HL-60 (cell line): ENCODE measurements at places on chromosomes 3 and 15.

DNA sequence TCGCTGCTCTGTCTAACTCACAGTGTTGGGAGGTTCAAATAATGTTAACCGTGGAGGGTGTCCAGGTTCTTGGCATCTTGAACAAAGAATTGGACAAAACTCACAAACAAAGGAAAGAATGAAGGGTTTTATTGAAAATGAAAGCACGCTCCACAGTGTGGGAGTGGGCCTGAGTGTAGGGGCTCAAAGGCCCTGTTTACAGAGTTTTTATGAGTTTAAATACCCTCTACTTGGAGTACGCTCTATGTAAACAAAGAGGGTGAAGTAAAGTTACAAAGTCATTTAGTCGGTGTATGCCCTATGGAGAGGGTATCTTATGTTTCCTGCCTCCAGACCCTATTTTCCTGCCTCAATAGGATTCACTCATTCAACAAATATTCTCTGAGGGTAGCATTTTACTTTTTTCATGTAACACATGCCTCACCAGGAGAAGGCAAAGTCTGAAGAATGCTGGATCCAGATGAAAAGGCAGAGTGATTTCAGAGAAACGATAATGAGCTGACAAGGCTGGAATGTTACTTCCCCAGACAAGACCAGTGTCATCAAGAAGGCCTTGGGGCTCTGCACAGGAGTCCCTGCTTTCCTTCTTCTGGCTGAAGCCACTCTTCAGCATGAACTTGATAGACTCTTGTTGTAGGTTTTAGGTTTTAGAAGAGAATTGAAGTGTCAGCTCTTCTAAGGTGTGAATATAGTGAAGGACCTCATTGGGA lies 163.6 kb downstream of the FAM43A start:
- DNase-seq = no peak

DNA sequence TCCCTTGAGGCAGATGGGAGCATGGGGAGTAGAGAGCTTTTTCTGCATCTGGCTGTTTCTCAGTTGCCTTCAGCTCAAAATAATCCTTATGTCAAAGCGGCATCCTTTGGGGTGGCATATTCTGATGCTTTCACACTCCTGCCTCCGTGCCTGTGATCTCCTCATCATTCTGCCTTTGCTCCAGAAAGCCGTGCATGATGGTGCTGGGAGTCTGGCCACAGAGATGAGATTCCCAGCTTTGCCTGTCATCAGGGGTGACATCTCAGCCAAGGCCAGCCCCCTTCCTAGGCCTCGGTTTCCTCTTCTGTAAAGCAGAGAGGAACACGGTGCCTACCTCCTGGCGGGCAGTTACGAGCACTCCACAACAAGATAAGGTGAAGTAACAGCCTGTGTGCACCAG lies 96.3 kb upstream of the ALDH1A3 start:
- no peak for DNase-seq

- DNase-seq = no peak
Observed at GRCh38 chr3:105108823-105109222, 257.9 kb upstream of the ALCAM start.

- no peak for DNase-seq
Observed at GRCh38 chr3:39432342-39432741, 25.8 kb downstream of the RPSA start.

GRCh38 chr15:99944131-99944530 lies 210.9 kb upstream of the LYSMD4 start:
- no peak for DNase-seq

DNA sequence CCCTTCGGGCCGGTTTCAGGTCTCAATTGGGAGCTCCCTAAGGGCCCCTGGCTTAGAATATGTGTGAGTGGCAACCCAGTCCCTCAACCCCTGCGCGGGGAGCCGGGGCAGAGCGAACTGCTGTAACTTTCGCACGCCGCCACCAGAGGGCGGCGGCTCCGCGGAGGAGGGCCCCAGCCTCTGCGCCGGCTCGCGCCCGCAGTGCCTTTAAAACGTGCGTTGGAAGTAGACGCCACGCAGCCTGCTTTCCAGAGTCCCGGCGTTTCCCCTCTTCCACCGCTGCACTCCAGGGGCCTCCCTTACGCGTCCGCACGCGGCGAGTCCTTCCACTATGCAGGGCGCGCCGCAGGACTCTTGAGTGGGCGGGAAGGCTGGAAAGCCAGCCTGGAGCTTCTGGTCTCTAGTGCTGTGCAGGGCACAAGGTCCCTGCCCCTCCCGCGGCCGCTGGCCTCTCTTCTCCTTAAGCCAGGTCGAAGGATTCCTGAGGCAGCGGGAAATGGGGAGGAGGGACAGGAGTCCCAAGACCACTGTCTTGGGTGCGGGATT lies 23.7 kb upstream of the RNU6-1 start:
- peak; percentile 74 for DNase-seq
